Activated gamma-delta T cell treated with anti-CD3 and anti-CD28 coated beads, Interleukin-2, amount 50 U/mL, for 16 hours (primary cell): ENCODE measurements at places on chromosomes 3 and 15.

GRCh38 chr15:45441686-45442085 is 63.3 kb upstream of the GATM start:
- no peak for DNase-seq

DNA sequence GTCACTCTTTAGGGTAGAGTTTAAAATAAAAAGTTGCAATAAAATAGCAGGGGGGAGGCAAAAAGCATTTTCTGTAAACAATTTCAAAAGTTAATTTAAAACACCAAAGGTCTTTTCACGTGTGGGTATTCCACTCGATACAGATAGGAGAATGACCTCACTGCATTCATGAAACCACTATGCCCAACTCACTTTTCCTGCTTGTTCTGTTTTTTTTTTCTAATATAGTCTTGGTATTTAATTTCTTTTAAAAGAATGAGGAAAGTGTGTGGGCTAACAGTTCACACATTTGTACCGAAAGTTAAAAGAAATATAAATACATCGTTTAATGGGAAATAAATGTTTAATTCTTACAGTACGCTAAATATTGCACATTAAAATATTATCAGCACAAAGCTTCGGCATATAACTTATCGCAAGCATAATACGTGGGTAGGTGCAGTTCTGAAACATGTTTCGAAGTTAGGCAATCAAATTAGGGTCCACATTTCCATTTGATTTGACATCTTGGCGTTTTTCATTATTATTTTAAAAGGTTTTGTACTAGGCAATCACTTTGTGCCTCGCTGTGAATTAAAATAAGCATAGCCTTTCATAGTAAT is 41.4 kb downstream of the VGLL4 start:
- DNase-seq: no peak

DNA sequence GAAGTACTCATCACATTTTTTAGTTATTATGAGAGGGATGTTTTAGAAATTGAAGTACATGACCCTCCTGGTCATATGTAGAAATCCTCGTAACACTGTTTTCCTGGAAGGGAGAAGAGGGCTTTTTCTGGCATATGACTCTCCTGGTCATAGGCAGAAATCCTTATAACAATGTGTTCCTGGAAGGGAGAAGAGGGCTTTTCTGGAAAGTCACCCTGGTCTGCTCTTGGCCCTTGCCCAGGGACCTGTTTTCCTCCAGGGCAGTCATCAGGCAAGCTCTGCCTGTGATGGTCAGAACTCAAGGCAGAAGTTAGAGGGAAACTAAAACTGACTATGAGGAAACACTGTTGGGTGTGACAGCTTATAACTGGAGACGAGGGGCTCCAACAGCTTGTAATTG is 27.7 kb downstream of the LAMP3 start:
- DNase-seq: no peak

DNA sequence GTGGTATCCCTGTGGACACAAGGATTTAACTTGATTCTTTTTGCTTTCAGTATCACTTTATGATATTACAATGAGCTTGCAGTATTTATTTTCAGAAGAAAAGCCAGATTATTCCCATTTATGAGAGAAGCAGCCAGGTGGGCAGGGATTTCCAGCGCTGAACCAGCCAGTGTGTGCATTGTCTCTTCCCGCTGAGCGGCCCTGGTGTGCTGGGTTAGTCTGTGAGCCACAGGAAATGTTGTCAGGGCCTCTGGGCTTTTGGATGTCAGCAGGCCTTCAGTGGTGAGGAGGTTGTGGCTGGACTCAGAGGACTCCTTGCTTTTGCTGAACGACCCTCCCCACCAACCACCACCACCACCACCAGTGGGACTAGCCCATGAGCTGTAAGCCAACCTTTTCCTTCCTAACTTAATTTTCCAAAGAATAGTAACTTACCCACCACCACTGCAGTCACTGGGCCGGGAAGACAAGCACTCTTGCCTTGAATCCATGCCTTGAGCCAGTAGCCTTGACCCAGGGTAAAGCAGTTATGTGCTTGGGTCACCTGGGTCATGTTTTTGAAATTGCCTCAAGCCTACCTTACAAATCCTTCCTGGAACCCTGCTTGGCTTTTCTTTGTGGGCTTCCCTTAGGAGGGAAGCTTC is 33.1 kb downstream of the FLNB start:
- no peak for DNase-seq

DNA sequence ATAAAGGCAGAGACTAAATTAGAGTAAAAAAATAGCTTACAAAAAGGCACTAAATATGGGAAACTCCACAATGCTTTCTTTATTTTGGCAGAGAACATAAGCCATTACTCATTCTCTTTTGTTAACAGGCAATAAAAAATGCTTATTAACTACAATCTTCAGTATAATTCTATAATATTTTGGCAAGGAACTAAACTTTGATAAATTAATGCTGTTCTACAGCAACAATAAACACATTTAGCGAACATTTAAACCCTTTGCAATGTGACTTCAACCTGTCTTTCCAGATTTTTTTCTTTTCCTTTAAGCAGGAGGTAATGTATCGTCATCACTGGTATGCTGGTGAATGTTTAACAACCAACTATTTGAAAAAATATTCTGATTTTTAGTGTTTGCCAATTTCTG is 42.2 kb upstream of the POU1F1 start:
- no peak for DNase-seq

GRCh38 chr15:96500508-96500907 is 170.0 kb downstream of the NR2F2 start:
- no peak for DNase-seq

DNA sequence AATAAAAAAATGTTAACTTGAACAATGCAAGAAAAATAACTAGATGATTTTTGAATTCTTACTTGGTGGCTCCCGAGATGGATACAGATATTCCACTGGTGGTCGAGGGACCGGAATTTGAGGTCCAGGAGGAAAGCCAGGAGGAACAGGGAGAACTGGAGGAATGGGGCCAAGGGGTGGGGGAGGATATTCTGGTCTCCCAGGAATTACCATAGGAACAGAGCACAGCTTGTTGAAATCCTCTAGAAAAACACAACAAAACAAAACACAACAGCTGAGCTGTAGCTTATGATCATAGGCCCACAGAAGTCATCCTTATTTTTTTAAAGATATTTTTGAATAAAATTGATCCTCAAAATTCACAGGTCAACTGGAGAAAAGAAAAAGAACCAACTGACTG is 129.4 kb downstream of the FBN1 start:
- no peak for DNase-seq

DNA sequence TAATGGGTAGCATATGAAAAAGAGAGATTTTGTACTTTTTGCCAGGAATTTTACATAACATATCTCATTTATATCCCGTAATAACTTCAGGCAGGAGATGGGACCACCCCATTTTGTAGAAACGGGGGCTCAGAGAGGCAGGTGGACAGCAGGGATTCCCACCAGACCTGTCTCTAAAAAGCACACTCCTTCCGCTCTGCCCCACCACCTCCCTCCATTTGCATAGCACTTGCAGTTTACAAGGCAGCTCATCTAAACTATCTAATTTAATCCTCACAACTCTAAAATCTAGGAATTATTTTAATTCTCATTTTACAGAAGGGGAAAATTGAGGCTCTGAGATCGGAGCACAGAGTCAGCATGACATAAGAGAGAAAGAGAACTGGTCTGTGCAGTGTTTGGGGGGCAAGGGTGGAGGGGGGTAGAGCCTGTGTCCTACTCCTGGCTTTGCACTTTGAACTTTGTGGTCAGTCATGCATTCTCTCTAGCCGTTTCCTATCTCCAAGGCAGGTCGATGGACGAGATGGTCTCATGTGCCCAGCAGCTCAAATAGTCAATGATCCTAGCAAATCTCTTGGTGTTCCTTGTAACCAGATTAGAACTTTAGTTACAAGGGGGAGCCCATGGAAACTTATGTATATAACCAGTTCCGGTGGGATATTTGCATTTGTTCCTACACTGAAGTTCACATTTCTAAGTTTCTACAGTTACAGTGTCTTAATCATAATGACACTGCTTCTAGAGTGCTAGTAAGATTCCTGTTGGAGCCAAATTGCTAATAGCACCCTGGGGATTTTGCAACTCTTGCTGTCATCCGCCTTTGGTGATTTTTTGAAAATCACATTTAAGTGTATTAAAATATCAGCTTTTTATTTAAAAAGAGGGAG is 18.6 kb downstream of the CRYGS start:
- no peak for DNase-seq

- no peak for DNase-seq
Measured at GRCh38 chr3:12232785-12233300, 56.0 kb upstream of the PPARG start.

GRCh38 chr15:29550834-29551465 is 271.3 kb downstream of the TJP1 start:
- no peak for DNase-seq

DNA sequence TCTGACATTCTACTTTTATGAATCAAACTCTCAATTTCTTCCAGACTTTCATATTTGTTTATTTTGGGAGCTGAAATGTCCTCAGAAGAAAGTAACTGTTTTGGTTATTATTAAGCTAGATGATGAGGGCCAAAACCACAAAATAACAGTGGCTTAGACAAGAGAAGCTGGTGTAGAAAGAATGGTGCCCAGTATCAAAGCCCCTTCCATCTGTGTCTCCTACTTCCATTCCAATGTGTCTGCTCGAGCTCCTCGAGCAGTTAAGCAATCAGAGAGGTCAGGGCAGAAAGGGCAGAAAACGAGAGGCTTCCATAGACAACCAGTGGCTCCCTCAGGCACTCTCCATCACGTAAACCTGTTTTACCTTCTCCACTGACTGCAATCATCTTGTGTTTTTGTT is 59.7 kb upstream of the MAGI1 start:
- no peak for DNase-seq

- DNase-seq: no peak
Measured at GRCh38 chr15:65769482-65769881, 22.6 kb downstream of the DENND4A start.

GRCh38 chr3:8621872-8622271 is 22.7 kb downstream of the SSUH2 start:
- no peak for DNase-seq

DNA sequence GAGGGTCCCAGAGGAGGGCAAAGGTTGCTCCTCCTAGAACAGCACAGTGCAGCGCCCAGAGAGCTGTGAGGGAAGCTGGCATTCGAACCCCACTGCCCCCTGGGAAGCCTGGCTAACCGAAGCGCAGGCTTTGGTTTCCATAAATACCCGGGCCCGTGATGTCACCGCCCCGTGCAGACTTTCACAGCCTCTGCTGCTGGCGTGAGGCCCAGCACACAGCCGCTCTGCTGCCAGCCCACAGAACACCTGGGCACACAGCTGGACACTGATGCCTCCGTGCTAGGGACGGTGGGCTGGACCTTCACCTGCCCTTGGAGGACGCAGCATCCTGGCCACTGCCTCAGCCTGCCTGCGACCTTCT is 1.0 kb downstream of the IQSEC1 start:
- DNase-seq: no peak

DNA sequence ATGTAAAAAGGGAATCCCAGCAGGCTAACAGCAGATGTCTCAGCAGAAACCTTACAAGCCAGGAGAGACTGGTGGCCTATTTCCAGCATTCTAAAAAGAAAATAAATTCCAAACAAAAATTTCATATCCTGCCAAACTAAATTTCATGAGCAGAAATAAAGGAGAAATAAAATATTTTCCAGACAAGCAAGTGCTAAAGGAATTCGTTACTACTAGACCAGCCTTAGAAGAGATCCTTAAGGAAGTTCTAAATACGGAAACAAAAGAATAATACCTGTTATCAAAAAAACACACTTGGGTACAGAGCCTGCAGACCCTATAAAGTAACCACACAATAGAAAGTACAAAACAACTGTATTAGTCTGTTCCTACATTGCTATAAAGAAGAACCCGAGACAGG is 41.4 kb downstream of the HDGFL3 start:
- DNase-seq: no peak

DNA sequence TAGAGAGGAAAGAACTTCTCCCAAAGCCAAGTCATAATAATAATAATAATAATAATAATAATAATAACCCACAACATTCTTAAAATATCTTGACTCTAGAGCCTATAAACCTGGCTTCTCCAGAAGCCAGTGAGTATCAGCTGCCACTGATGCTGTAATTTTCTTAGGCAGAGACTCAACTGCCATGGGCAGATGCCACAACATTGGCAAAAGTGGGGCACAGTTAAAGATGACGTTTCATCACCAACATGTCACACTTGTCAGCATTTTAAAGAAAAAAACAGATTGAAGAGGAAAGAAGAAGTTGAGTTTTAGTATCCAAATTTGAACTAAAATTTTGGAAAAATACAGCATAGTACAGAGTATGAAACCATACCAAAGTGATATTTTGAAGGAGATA is 265.0 kb downstream of the ZMAT3 start:
- DNase-seq: no peak

- DNase-seq: no peak
Measured at GRCh38 chr3:183533412-183534132, 21.9 kb downstream of the KLHL6 start.

- no peak for DNase-seq
Measured at GRCh38 chr15:66403323-66403722, 16.6 kb downstream of the MAP2K1 start.

GRCh38 chr15:50137330-50137761 is 18.3 kb upstream of the ATP8B4 start:
- no peak for DNase-seq

- no peak for DNase-seq
Measured at GRCh38 chr3:99928771-99929744, 111.4 kb downstream of the CMSS1 start.

DNA sequence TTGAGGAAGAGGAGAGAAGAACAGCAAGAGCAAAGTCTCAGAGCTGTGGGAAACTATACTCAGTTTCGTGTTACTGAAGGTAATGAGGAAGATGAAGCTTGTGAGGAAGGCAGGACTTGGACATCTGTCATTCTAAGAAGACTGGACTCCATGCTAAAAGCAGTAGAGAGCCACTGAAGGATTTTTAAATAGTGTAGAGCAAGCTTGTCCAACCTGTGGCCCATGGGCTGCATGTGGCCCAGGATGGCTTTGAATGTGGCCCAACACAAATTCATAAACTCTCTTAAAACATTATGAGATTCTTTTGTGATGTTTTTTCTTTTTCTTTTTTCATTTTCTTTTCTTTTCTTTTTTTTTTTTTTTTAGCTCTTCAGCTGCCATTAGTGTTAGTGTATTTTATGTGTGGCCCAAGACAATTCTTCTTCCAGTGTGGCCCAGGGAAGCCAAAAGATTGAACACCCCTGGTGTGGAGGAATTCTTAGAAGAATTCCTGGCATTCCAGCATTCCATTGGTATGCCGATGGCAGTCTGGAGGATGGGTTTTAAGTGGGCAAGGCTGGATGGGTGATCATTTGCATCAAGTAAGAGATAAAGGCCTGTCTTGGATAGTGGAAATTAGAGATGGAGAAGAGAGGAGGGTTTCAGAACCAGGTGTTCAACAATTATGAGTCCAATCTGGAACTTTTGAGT is 6.9 kb upstream of the NFKBIZ start:
- DNase-seq: no peak

DNA sequence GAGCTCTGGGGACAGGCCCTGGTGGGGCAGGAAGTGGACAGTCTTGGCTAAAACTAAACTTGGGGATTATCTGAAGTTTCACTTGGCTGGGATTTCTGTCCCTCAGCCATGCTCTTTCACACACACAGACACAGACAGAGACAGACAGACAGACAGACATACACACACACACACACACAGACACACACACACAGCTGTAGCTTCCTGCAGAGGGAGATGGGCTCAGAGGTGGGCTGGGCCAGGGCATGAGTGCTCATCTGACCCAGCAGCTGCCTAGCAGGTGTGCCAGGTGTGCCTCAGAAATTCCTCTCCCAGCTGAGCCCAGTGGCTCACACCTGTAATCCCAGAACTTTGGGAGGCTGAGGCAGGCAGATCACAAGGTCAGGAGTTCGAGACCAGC is 3.3 kb downstream of the RHOV start:
- no peak for DNase-seq

GRCh38 chr3:25945836-25946235 is 155.9 kb downstream of the OXSM start:
- DNase-seq: no peak
